GM12865 (cell line): ENCODE measurements at places on chromosomes 4 and X.

GRCh38 chr4:171812665-171813525, at the start of gene GALNTL6:
Gene GALNTL6, plus strand, starts transcription at chr4:171813404.
- peak; percentile 39 for DNase-seq

DNA sequence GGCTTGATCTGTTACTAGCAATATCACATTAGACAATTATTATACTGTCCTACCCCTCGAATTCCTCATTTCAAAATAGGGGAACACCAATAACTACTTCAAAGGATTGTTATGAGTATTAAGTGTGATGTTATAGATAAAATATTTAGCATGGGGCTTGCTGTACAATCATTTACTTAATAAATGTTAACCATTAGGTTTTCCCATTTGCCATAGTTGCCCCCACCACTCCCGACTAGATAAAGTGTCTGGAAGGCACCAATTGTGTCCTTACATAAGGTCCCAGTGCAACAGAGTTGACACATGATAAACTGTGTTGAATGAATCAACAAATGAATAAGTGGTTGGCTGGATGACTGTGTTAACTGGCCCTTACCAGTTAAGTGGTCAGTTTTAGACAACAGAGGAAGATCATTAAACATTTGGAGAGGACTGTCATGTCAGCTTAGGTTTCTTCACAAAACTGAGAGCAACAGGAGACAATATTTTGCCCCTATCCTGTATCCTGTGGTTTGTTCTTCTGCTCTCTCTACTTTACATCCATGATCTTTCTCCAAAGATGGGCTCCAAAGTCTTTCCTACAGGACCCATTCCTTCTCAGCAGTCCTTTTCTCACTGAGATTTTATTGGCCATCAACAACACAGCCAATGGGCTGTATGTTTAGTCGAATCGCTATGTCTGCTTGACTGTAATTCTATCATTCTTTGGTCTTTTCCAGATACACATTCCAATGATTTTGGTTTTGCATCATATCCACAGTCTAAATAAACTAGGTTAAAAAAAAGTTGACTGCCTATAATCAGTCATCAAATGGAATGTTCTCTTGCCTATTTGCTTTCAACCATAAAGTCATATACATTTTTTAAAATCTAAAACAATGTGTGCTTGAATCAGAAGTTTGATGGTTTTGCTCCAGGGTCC, 74.4 kb downstream of the RNF150 start:
- no peak for DNase-seq

DNA sequence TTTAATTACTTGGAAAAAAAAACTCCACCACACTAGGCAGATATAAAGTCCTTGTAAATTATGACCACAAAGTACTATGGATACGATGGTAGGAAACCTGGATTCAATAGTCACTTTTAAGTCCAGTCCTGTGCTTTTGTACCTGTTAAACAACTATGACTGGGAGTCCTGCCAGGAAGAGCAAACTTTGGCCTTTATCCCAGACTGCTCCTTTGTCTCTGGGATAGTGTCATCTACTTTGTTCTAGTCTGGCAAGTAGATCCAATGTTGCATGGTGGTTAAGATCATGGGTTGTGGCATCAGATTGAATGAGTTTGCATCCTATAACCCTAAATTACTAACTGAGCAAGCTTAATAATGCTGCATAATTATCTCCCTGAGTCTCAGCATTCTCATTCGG, 175.3 kb upstream of the FGF13 start:
- no peak for DNase-seq

DNA sequence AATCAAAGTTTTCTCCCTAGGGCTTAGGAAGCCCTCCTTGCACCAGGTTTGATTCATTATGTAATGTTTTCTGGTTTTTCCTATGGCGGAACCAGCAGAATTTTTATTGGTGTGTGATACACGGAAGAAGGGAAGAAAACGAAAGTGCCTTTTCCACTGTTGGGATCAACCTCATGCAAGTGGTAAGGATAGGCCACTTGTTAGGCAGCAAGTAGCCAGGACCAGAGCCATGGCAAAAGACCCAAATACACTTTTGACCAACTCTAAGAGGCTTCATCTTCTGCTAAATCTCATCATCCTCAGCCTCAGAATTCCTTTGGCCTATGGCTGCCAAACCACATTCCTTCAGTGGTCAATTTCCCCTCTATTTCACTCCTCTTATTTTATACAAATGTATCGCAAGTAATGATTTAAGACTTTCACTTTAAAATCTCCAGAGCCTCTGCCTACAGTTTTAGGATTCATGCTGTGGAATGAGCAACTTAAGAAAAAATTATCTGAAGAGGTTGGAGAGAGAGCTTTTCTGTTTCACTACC, 21.2 kb downstream of the PPAT start:
- no peak for DNase-seq
